ENCODE measurements at places on chromosomes 7 and 10. TPM values are rescaled to one million over a fixed set of nuclear protein-coding genes. Genes with fewer than 3 reads are reported as not detected.

GRCh38 chr7:106812027-106812643, 52.9 kb upstream of the PIK3CG start:
- no peak for DNase-seq

GRCh38 chr7:73967832-73968290, 60.1 kb upstream of the ELN start:
- no peak for DNase-seq

The NCF1 gene
- 0.40 TPM for polyA plus RNA-seq

- DNase-seq = peak; percentile 73
Observed at GRCh38 chr10:79221110-79222051, 125.9 kb upstream of the PPIF start.

DNA sequence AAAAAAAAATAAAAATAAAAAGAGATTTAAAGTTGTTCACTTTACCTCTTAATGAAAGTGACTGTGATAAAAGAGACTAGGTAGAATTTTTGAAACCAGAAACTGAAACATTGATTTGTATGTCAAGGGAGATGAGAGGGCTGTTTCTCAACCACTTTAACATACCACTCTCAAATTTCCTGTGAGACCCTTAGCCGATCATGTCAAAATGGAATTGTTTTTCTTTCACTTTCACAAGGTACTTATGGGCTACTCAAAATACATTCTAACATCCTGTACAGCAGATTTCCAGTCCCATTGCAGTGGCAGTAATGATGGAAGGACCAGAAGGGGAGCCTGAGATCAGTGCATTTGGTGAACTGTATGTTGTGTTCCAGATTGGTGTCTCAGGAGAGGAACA, 261.2 kb downstream of the PPP1R3A start:
- DNase-seq = no peak

Measured in keratinocyte (primary cell).